ENCODE measurements at places on chromosomes 4 and X. TPM values are rescaled to one million over a fixed set of nuclear protein-coding genes. Genes with fewer than 3 reads are reported as not detected.

- H3K4me1 ChIP-seq, result no peaks in the 10 kb centered on the region
- H3K4me3 ChIP-seq, result no peak overlapping the region
These were observed 365.4 kb upstream of the TECRL start for GRCh38 chr4:64774626-64775025.

CDKL5 gene
- 33.8 TPM for total RNA-seq

GRCh38 chr4:25578432-25578831 lies 77.2 kb upstream of the SLC34A2 start:
- no peaks in the 10 kb centered on the region for H3K36me3 ChIP-seq
- no peaks in the 10 kb centered on the region for H3K27me3 ChIP-seq
- H3K4me1 ChIP-seq, result no peaks in the 10 kb centered on the region
- DNase-seq, result no peak
- H3K27ac ChIP-seq, result no peak overlapping the region

SPOCK3 gene
- not detected for total RNA-seq

DNA sequence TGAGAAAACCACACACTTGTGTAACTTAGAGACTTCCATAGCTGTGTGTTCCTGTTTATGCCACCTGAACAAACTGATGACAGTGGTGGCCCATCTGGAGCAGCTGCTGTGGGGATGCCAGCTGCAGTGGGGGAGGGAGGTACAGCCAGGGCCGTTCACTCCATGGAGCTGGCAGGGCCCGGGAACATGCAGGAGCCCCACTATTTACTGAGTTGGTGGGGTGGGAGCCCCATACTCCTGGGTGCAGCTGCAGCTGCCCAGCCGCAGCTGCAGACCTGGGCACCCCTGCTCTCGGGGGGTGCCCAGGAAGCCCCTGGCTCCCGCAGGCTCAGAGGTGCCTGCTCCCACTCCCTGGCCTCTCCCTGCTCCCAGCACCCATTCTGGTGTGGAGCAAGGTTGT lies 398.6 kb upstream of the RASGEF1B start:
- DNase-seq, result no peak
- H3K36me3 ChIP-seq, result no peaks in the 10 kb centered on the region
- H3K27me3 ChIP-seq, result no peaks in the 10 kb centered on the region
- H3K4me3 ChIP-seq, result no peak overlapping the region
- H3K27ac ChIP-seq, result no peak overlapping the region

DNA sequence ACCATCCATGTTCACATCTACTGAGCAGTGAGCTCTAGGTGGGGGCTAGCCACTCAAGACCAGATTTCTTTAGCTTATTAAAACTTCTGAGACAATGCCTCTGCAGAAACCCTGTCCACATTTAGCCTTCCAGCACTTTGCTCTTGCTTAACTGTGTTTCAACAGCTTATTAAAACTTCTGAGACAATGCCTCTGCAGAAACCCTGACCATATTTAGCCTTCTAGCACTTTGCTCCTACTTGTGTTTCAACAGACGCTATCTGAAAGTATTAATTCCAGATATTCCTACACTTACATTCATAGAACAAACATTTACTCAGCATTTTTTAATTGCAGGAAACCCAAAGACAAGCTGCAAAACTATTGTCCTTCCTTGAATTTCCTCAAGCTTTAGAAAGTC lies 91.9 kb downstream of the SEL1L3 start:
- peaks cover 4% of the 10 kb centered on the region for H3K4me1 ChIP-seq
- no peak overlapping the region for H3K27ac ChIP-seq
- peaks cover 18% of the 10 kb centered on the region for H3K36me3 ChIP-seq
- DNase-seq, result no peak

GRCh38 chrX:371907-372306 lies 14.8 kb downstream of the PPP2R3B start:
- no peaks in the 10 kb centered on the region for H3K36me3 ChIP-seq
- H3K4me3 ChIP-seq, result no peak overlapping the region
- H3K4me1 ChIP-seq, result peaks cover 9% of the 10 kb centered on the region
- no peak for DNase-seq

- H3K4me3 ChIP-seq, result no peak overlapping the region
- DNase-seq, result no peak
- no peaks in the 10 kb centered on the region for H3K36me3 ChIP-seq
These were observed 206.1 kb downstream of the MID1 start for GRCh38 chrX:10414156-10414824.

DNA sequence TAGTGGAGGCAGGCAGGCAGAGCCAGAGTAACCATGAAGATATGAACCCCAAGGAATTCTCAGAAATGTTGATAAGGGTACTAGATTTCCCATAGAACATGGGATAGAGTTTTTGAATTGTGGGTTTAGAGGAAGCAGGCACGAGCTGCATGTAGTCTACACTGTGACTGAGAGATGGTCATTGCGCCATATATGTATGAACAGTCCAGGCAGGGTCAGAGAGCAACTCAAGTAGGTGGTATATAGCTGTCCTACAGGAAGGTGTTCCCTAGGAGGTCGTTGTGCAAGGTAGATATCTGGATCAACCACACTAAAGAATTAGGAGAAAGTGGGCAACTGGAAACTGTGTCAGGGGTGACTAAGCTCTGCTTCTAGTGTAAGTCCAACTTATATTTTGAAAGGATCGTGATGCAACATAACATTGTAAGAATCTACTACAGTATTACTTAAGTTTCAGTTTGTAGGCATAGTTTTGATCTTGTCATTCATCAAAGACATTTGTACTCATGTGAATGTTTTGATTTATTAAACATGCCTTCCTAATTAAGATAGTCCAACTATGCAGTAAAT lies 94.6 kb downstream of the HPGD start:
- H3K4me1 ChIP-seq, result peaks cover 7% of the 10 kb centered on the region
- H3K4me3 ChIP-seq, result no peak overlapping the region
- H3K27me3 ChIP-seq, result no peaks in the 10 kb centered on the region
- DNase-seq, result no peak
- no peaks in the 10 kb centered on the region for H3K36me3 ChIP-seq

- no peaks in the 10 kb centered on the region for H3K36me3 ChIP-seq
- DNase-seq, result no peak
These were observed 64.4 kb downstream of the SEPSECS start for GRCh38 chr4:25095837-25096236.

DNA sequence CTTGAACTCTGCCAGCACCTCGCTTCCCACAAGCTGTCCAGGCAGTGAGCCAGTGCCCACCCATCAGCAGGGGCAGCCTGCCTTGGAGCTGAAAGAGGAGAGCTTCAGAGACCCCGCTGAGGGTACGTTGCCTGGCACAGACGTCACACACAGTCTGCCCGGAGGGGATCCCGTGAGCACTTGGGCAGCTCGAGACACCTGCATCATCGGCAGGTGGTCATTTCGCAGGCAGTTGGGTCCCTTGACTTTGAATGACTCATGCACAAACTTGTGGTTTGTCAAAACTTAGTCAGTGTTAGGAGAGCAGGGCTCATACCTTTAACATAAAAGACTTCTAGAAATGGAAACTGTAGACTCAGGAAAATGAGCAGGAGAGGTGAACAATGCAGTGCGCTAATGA lies 9.9 kb downstream of the TACC3 start:
- H3K4me1 ChIP-seq, result peaks cover 30% of the 10 kb centered on the region
- no peak overlapping the region for H3K27ac ChIP-seq
- DNase-seq, result no peak
- H3K4me3 ChIP-seq, result no peak overlapping the region

- no peak overlapping the region for H3K4me3 ChIP-seq
- DNase-seq, result peak; percentile 44
- H3K27me3 ChIP-seq, result no peaks in the 10 kb centered on the region
- H3K27ac ChIP-seq, result no peak overlapping the region
- H3K4me1 ChIP-seq, result no peaks in the 10 kb centered on the region
These were observed 28.8 kb upstream of the CFAP47 start for GRCh38 chrX:35890699-35891098.

DNA sequence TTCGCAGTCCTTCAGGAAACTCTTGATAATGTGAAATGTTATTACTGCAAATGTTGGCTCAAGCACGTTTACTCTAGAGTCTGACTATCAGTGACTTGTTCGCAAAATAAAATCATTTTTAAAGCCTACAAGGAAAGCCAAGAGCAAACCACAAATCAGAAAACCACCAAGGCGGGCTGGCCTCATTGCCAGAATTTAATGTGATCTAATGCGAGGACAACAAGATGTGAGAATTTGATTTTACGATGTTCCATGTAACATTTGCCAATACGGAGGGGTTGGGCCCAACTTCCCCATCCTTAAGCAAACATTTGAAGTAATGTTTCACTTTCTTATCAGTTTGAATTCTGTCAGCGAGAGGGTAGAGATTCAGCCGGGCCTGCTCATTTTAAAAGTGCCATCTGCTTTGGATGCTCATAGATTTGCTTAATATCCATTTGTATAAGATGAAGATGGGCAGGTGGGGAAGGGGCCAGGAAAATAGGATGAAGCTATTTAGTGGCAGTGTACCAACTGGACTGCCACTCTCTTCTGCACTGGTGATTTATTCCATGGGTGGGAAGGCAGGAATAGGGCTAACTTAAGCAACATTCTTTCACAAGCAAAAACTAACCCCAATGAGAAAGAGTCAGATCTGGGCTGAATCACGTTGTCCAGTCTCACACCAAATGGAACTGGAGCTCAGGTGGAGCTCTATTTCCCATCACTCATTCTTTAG lies 225.3 kb downstream of the ANAPC10 start:
- no peak overlapping the region for H3K4me3 ChIP-seq
- H3K27ac ChIP-seq, result no peak overlapping the region
- DNase-seq, result no peak
- H3K27me3 ChIP-seq, result no peaks in the 10 kb centered on the region
- no peaks in the 10 kb centered on the region for H3K4me1 ChIP-seq

DNA sequence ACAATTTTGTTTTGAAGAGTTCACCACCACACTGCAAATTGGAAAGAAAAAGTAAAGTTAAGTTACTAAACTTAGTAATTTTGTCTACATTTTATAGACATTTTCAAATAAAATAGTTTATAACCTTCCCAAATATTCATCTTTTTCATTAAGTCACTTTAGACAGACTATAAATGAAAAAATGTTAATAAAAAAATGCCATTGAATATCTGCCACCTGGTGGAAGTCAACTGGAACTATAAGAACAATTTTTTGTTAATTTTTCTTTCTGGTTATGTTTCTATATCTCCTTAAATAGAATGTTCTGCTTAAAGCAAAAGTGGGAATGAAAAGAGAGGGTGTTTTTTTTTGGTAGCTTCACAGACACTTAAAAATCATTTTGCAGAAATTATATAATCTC lies 534.4 kb upstream of the PCDH10 start:
- no peaks in the 10 kb centered on the region for H3K36me3 ChIP-seq
- no peak overlapping the region for H3K4me3 ChIP-seq
- no peaks in the 10 kb centered on the region for H3K27me3 ChIP-seq
- no peak overlapping the region for H3K27ac ChIP-seq
- H3K4me1 ChIP-seq, result no peaks in the 10 kb centered on the region

DNA sequence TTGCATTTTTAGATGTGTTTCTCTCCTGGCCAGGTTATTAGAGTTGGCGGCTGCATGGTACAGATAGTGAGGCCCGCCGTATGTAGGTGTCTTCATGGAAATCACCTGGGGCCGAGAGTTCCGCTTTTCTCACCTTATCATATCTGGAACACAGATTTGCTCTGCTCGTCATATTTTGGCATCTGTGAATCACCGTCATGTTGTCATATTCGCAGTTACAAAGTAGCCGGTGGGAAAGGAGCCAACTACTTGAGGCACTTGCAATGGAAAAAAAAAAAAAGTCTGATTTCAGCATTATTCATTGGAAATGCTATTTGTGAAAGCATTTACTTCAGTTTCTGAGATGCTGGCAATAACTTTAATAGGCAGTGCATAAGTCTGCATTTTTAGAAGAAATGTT lies 1715.2 kb upstream of the TENM3 start:
- no peak overlapping the region for H3K4me3 ChIP-seq
- H3K4me1 ChIP-seq, result no peaks in the 10 kb centered on the region
- H3K27me3 ChIP-seq, result no peaks in the 10 kb centered on the region
- H3K27ac ChIP-seq, result no peak overlapping the region
- no peaks in the 10 kb centered on the region for H3K36me3 ChIP-seq

CAPN6 gene
- total RNA-seq, result 0.43 TPM

DNA sequence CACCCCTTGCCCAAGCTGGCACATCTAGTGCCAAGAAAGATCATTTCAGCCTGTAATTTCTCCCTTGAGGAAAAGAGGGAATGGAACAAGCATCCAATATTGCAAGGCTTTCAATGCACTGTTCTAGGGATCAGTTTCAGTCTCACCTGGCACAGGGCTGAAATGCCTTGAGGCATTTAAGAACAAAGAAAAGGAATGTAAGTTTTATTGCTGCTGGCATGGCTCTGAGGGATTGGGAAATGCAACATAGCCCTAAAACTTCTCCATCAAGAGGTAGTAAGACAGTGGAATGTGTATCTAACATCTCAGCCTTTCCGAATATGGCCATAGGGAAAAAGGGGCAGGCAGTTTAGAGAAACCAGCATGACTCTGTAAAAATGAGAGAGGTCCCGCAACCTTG lies 732.6 kb upstream of the LCORL start:
- no peak for DNase-seq
- no peak overlapping the region for H3K4me3 ChIP-seq
- H3K36me3 ChIP-seq, result no peaks in the 10 kb centered on the region
- H3K27me3 ChIP-seq, result no peaks in the 10 kb centered on the region

CT55 gene
- total RNA-seq, result not detected

DNA sequence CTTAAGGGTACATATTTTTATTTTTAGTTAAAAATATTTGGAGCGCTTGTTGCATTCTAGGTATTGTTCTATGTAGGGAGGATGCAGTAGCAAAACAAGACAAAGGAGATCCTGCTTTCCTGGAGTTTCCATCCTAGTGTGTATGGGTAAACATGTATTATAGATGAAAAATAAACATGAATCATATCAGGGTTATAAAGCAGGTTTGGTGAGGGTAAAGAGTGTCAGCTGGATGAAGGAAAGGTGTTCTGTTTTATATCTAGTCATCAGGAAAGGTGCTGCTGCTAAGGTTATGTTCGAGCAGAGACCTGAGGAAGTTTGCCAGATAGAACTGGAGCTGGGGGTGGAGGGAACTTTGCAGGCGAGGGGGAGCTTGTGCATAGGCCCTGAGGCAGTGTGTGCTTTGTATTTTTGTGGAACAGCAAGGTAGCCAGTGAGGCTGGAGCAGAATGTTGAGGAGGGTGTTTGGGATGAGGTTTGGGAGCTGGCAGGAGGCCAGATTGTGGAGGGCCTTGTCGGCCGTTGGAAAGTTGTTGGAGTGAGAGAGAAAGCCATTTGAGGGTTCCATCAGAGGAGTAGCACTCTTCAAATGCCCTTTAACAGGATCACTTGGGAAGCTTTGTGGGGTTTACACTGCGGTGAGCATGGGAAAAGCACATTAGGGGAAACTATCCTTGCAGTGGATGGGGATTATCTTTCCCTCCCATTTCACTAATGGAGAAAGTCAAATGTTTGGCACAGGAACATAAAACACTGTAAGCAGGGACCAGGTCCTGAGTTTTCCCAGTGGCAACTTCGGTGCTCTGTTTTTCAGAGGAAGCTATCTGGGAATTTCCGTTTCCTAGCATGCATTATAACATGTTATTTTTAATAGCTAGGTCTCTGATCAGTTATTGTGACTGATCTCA lies 35.9 kb downstream of the AFF1 start:
- no peak overlapping the region for H3K27ac ChIP-seq
- no peak for DNase-seq
- H3K4me1 ChIP-seq, result peaks cover 46% of the 10 kb centered on the region
- H3K27me3 ChIP-seq, result no peaks in the 10 kb centered on the region
- no peak overlapping the region for H3K4me3 ChIP-seq

CHRDL1 gene
- total RNA-seq, result 95.8 TPM

GRCh38 chr4:5199912-5200311 lies 148.6 kb downstream of the STK32B start:
- H3K27ac ChIP-seq, result no peak overlapping the region
- DNase-seq, result no peak
- H3K4me3 ChIP-seq, result no peak overlapping the region
- H3K27me3 ChIP-seq, result no peaks in the 10 kb centered on the region

MAGEB1 gene
- not detected for total RNA-seq

Measured in upper lobe of right lung (tissue), 1 donor.